ENCODE measurements at places on chromosomes 6 and 20. TPM values are rescaled to one million over a fixed set of nuclear protein-coding genes. Genes with fewer than 3 reads are reported as not detected.

Gene KIF13A
- 43.0 TPM for total RNA-seq

Gene CAP2
- total RNA-seq, result 9.6 TPM

Gene FAXC
- 6.6 TPM for total RNA-seq

Gene PTK7
- 62.1 TPM for total RNA-seq

Gene PBOV1
- total RNA-seq, result not detected

Gene ATXN1
- total RNA-seq, result 43.2 TPM

Gene C20orf141
- not detected for total RNA-seq

Gene SLC35F1
- 2.7 TPM for total RNA-seq

Gene MPC1
- 44.0 TPM for total RNA-seq

Gene OR12D1
- not detected for total RNA-seq

Gene GPR63
- 2.5 TPM for total RNA-seq

Gene ULBP3
- total RNA-seq, result 1.7 TPM
